Stimulated activated CD4-positive, alpha-beta T cell treated with anti-CD3 and anti-CD28 coated beads, Interleukin-15, amount 100 ng/mL, for 1 hour (primary cell): ENCODE measurements at places on chromosomes 3 and 15.
A peak's percentile ranks its signal among the peaks of the same experiment; 100 is the strongest.

- DNase-seq: no peak
Measured at GRCh38 chr3:12158387-12159226, at the start of gene TIMP4. Gene TIMP4, minus strand, starts transcription at chr3:12158912. Its CDS starts 72 bp downstream, at chr3:12158840.

GRCh38 chr3:16290827-16291196, 25.8 kb downstream of the OXNAD1 start:
- DNase-seq: no peak

GRCh38 chr15:98333251-98333650, 315.1 kb upstream of the IGF1R start:
- no peak for DNase-seq

- no peak for DNase-seq
Measured at GRCh38 chr3:156885761-156886160, 59.6 kb downstream of the LEKR1 start.

GRCh38 chr3:133859381-133860234, 36.1 kb downstream of the RAB6B start:
- no peak for DNase-seq

- DNase-seq: no peak
Measured at GRCh38 chr3:170171563-170171962, 10.0 kb downstream of the PHC3 start.

GRCh38 chr3:10242182-10243065, 5.8 kb upstream of the TATDN2 start:
- DNase-seq: peak; percentile 62

GRCh38 chr3:105584003-105584790, 217.5 kb downstream of the ALCAM start:
- DNase-seq: no peak

GRCh38 chr3:117097351-117097750, 387.8 kb downstream of the TUSC7 start:
- no peak for DNase-seq

- no peak for DNase-seq
Measured at GRCh38 chr3:21691036-21691435, 60.0 kb downstream of the ZNF385D start.

DNA sequence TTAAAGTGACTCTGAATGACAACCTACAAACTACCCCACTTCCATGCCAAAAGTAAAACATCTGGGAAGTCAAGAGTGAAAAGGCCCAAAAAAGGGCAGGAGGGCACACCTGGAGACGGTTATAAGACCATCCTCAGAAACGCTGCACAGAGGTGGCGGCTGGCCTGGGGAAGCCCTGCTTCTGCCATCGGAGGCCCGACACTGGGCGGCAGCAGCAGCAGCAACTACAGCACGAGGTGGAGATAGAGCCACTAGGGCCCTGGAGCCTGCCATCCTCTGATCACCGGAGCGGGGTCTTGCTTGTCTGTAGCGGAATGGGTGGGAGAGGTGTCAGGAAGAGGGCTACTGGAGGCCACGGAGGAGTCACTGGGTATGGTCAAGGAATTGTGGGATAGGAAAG, 283.3 kb downstream of the ADAMTS17 start:
- no peak for DNase-seq

- no peak for DNase-seq
Measured at GRCh38 chr3:188217726-188218125, 63.8 kb downstream of the LPP start.

DNA sequence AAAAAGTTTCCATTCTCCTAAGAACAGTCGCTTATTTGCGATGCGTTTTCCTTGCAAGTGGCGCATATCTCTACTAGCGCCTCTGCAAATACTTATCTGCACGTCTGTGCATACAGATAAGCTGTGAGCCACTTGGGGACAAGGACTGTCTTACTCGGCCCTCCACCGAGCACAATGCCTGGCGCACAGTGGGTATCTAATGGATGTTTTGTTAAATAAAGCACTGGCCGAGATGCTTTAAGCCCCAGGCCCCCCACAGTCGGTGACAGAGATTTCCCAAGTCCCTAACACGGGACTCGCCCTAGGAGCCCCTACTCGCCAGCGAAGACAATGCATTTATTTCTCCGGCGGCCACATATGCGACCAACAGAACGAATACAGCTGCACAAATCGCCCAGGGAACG, 503 bp downstream of the HLTF start:
- no peak for DNase-seq

GRCh38 chr15:74603026-74603788, 12.4 kb upstream of the CLK3 start:
- no peak for DNase-seq

GRCh38 chr3:64311424-64312061, 86.3 kb upstream of the PRICKLE2 start:
- no peak for DNase-seq

DNA sequence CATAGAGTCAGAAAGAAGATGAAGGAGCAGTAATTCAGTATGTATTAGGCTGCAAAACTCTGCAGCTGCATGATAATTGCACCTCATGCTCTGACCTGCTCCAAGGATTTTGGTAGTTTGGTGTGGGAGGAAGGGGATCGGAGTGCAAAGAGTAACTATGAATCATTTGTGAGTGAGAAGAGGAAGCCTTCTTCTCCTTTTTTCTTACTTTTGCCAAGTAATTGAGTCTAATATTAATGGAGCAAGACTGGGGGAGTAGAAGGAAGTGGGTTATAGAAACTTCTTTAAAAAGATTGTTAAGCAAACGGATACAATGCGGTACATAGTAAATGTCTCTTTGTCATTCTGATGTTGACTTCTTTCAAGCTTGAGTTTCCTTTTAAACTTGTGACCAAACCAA, 276.5 kb downstream of the EDEM1 start:
- DNase-seq: no peak

- no peak for DNase-seq
Measured at GRCh38 chr15:49101536-49101935, 53.9 kb downstream of the COPS2 start.

- DNase-seq: no peak
Measured at GRCh38 chr3:73719413-73719851, 94.7 kb upstream of the PDZRN3 start.

DNA sequence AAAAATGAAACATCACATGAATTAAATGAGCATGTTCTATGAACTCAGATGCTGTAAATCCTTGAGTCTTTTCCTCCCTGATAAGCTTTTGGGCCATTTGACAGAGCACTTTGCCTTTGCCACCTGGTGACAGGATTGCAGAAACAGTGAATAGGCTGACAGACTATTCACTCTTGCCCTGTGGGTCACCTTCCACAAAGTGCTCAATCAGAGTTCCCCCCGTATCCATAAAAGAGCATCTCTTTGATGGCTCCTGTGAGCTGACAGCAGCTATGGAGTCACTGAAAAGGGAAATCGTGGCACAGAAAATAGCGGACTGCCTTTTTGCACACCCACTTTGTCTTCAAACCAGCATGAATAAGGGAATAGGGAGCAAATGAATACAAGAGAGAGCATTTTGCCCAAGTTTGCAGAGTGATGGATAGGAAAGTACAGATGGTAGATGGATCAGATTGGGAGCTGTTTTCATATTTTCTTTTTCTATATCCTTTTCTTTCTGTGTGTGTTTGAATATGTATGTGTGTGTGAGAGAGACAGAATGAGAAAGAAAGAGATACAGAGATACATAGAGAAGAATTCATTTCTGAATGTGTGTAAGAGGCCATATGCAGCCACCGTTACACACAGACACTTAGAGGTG, 37.8 kb upstream of the GOLM2 start:
- no peak for DNase-seq

- no peak for DNase-seq
Measured at GRCh38 chr3:195041871-195042742, 228.9 kb downstream of the XXYLT1 start.

DNA sequence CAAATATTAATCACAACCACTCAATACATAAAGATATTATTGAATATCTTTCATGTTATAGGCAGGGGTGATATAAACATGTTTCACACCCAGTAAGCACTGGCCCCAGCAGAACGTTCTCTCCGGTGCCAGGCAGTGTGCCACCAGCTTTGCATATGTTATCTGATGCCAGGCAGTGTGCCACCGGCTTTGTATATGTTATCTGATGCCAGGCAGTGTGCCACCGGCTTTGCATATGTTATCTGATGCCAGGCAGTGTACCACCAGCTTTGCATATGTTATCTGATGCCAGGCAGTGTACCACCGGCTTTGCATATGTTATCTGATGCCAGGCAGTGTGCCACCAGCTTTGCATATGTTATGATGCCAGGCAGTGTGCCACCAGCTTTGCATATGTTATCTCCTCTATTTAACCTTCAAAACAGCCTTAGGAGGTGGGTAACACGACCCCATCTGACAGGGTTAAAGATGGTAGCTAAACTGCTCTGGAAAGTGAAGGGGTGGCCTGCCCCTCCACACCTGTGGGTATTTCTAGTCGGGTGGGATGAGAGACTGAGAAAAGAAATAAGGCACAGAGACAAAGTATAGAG, 6.9 kb downstream of the MUC20 start:
- DNase-seq: no peak

GRCh38 chr3:184773283-184774186, 38.4 kb upstream of the VPS8 start:
- no peak for DNase-seq

DNA sequence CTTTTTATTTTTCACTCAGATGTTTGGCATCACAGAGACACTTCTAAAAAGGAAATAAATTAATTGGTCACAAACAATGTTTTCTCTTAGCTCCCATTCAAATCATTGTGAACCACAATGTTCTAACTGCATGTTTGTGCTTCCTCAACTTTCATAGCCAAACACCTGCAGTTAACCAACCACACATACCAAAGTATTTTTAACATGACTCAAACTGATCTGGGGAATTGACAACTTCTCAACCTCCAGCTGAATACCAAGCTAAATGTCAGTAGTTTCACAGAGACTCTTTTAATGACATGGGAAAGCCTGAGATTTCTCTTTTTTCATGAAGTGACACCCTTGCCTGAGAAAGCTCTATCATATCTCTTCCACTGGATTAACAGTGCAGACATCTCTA, 217.9 kb upstream of the MME start:
- no peak for DNase-seq

- no peak for DNase-seq
Measured at GRCh38 chr15:27260523-27260922, 289.5 kb downstream of the GABRG3 start.

DNA sequence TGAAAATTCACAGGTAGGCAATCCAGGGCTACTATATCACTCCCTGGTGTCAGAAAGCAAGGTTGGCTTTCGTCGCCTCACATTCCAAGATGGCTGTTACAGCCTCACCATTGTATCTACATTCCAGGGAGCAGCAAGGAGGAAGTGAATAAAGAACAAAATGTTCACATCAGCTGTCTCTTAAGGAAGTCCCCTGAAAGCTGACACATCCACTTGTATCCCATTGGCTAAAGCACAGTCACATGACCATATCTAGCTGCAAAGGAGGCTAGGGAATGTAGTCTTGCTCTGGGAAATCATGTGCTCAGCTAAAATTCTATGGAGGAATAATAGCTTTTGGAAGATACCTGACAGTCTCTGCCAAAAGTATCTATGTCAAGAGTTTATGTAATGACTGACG, 12.8 kb upstream of the GATA2 start:
- DNase-seq: no peak

DNA sequence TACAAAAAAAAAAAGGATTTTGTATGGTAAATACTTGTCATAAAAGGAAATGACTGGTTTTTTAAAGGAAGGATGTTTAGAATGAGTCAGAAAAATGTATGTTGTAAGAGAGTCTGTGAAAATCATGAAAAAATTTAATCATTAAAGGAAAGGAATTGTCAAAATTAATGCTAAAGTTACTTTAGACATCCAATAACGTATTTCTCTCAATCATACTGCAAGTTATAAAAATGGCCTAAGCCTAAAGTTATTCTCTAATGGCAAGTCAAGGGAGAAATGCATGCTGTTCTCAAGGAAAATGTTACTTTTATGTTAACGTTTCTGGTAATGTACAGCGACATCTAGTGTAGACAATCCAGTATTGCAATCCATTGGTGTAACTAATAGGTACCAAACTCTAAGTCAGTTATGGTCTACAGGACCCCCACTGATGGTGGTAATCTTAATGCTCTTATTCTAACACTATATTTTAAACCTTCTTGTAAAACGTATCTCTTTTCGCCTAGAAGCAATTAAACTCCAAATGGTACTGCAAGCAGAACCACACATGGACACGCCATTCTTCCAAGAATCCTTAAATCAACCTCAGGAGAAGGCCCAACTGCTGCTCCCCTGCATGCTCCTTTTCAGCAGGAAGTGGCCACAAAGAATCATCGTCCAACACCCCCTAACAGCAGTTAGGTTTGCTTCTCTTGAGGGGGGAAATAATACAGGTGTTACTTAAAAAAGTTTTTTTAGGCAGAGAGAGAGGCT, 35.2 kb downstream of the NCEH1 start:
- DNase-seq: no peak
